ENCODE measurements at places on chromosomes 6 and 20.

DNA sequence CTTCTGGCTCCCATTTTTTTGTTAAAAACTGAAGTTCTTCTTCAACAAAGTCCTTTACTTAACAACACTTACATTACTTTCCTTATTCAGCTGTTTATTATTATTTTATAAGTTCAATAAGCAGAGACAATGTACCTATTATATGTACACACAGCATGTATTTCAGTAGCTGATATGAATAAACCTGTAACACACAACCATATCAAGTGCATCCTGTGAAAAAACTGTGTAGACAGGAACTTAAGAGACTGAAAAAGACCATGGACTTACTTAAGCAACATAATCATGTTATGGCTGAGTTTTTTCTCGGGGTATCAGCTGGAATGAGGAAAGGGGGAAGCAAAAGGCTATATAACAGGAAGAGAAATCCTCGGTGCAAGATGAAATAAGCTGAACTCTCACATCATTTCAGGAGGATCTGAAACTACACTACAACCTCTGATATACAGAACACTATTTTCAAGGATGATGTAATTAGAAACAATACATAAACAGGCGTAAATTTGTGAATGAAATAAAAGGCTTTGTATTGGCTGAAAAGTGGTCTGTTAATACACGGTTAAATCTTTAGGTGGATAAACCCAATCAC lies 70.9 kb downstream of the REV3L start:
- DNase-seq: no peak

DNA sequence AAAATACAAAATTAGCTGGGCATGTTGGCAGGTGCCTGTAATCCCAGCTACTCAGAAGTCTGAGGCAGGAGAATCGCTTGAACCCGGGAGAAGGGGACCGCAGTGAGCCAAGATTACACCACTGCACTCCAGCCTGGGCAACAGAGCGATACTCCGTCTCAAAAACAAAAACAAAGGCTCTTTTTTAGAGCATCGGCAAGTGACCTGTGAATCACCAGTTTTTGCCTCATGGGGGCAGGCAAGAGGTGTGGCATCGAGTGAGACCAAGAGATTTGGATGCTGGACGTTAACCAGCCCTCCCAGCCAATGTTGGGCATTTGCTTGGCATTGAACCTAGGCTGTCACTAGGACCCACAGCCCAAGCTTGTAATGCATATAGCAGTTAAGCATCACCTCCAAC lies 14.6 kb upstream of the CDK5RAP1 start:
- no peak for DNase-seq

DNA sequence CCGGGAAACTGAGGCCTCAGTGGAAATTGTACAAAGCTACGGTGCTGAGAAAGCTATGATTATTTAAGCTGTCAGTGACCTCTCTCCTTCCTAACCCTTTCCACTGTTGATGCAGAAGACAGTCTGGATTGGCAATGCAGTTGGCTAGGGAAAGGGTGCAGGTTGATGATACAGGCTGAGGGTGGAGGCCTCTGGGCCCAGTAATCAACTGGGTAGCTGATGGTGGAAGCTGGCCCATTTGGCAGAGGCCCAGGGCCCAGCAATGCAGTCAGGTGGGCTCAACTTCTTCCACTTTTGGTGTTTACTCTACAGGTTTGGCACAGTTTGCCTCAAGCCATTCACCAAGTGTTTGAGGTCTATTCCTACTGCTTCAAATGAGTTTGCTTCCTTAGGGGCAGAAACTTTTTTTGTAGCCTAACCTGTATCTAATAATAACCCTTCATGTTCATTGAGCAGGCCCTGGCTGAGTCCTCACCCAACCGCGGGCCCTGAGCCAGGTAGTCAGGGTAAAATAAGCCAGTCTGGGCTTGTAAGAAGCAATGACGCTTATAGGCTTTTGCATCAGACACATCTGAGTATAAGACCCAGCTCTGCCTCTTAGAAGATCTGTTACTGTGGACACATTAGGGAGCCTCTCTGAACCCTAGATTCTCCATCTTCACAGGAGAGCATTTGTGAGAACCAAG lies 12.1 kb downstream of the BCL2L1 start:
- no peak for DNase-seq

- no peak for DNase-seq
Measured at GRCh38 chr20:7038029-7038428, 270.5 kb downstream of the BMP2 start.

DNA sequence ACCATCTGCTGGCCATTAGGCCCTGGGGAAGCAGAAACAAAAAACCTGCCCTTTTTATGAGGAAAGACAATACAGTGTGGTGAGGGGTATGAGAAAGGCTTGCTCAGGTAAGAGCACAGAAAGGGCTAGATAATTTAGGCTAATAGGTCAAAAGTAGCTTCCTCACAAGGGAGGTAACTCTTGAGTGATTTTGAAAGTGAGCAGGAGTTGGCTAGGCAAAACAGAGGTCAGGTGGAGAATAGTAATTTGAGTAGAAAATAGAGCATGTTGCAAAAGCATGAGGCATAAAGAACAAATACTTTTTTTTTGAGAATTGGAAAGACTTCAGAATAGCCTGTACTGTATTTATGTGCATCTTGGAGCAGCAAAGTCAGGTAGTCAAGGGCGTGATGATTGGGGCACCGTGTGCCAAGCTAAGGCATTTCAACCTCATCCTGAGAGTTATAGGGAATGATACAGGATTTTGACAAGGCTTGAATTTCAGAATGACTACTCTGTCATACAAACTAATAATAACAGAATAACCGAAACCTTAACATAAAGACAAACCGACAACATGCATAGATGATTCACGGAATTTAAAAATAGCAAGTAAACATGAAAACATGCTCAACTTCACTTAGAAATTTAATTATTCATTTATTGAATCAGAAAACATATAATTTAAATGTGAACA lies 123.0 kb upstream of the ENPP5 start:
- DNase-seq: no peak

DNA sequence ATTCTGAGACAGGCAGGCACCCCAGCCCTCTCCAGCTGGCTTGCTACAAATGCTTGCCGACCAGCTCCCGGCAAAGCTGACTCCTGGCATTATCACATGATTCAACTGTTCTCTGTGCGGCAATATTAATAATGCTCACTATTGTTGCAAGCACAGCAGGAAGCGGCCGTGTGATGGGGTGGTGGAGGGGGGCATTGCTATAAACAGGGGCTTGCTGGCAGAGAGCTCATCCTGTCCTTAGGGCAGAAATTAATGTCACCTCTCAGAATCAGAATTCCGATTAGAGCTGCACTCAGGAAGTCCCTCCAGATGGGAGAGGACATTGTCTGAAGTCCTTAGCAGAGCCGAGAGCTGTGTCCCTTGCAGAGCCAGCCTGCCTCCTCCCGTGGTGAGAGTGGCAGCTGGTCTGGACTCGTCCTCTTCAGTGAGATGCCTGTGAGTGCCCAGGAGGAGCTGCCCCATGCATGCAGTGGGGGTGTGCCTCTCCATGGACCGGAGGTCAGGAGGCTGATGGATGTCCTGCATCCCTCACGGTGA lies 162.5 kb downstream of the CDH4 start:
- DNase-seq: no peak

DNA sequence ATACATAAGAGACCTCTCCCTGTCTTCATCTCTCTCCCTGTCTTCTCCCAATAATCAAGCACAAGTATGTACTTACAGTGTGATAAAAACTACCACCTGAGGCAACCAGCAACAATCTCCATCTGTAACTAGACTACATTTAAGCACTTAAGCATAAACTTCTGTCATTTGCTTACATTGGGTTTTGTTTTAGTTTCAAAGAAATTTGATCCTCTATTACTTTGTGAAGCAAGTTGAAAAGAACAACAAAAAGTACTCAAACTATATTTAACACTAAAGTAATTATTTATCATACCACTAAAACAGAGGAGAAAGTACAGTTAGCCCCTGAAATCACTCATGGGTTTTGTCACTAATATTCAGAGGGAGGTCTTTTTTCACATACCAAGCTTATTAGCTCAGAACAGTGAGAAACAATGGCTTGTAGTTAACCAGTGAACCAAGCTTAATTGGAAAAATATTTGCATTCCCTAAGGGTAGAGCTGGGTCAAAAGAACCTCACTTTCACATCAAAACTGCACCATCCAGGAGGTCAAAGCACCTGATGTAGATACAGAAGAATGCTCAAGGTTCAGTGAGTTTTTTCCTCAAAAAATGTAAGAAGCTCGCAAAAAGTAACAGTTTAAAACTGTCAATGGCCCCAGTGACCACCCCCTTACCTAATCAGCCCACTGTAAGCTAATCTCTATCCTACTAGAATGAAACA lies 34.1 kb downstream of the DCDC2 start:
- DNase-seq: no peak

- no peak for DNase-seq
Measured at GRCh38 chr6:137673603-137674002, 179.4 kb upstream of the OLIG3 start.

GRCh38 chr6:54747955-54748354 lies 98.6 kb upstream of the FAM83B start:
- no peak for DNase-seq

DNA sequence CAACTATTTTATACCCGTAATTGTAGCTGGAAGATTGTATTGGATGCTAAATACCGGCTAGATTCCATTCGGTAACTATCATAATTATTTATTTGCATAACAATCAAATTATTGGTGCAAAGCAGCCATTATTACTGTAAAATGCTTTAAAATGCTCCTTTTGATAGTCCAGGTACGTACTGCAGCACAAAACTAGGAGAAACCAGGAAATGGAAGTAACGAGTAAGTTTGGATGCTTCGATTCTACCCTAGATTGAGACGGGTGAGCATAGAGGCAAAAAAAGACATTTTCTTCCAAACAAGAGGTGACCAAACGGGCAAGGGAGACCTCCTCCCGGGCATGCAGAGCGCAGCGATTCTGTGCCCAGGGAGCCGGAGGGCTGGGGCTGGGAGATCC lies 469 bp upstream of the XRN2 start:
- no peak for DNase-seq

DNA sequence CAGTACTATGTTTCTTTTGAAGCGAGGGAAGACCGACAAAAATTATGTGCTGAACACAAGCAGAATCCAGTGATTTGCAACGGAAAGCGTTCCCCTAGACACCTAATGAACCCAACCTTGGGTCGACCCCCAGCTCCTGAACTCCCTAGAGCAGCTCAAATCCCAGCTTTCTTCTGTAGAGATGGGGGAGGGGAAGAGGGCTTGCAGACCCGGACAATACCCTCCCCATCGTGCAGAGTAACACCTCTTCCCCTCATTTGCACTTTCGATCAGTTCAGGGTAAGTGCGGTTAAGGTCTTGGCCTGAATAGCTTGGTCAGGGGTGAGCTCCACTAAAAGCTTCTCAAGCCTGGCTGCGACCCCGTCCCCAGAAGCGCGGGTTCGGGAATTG lies 404 bp downstream of the CEP162 start:
- no peak for DNase-seq

- DNase-seq: no peak
Measured at GRCh38 chr6:108618623-108619152, 58.0 kb downstream of the FOXO3 start.

DNA sequence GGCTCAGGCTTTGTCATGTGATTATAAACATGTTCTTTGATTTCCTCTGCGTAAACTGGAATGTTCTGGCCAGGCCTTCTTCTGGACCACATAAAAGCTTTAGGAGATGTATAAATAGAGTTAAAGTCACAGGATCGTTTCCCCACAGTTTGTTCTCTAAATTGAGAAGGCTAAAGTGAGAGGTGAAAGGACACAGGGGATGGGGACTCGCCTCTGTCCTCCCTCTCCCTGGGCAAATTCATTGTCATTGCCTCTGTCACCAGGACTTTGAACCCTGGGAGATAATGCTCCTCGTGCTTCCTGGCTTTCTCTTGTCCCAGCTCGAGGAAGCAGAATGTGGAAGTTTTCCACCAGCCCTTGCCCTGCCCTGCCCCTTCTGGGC lies 20.3 kb upstream of the ZFAND3 start:
- DNase-seq: peak; percentile 86

DNA sequence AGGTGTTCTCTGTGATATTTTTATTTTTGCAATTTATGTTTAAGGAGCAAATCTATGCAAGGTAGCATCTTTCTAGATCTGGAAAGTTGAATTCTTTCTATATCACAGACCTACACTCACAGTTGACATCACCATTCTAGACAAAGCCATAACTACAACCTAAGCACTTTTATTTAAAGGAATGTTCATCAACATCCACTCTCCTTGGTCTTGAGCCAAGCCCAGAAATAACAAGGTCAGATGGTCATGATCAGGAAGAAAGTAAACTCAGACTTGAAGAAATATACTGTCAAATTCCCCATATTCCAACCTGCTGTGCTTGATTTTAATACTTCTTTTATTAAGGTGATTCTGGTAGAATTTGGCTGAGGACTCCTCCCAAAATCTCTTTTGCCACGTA lies 32.2 kb downstream of the MMUT start:
- no peak for DNase-seq

DNA sequence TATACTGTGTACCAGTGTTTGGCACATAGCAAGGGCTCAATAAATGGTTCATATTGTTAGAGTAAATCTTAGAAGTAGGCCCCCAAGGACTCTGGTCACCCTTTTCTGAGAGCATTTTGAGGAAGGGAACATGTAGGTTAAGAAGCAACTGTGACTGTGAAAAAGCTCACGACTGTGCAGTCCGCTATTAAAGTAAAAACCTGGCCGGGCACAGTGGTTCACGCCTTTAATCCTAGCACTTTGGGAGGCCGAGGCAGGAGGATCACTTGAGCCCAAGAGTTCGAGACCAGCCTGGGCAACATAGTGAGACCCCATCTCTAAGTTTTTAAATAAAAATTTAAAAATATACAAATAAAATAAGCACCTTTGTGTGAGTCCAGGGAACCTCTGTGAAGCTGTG lies 5.0 kb downstream of the ZDHHC14 start:
- DNase-seq: no peak

DNA sequence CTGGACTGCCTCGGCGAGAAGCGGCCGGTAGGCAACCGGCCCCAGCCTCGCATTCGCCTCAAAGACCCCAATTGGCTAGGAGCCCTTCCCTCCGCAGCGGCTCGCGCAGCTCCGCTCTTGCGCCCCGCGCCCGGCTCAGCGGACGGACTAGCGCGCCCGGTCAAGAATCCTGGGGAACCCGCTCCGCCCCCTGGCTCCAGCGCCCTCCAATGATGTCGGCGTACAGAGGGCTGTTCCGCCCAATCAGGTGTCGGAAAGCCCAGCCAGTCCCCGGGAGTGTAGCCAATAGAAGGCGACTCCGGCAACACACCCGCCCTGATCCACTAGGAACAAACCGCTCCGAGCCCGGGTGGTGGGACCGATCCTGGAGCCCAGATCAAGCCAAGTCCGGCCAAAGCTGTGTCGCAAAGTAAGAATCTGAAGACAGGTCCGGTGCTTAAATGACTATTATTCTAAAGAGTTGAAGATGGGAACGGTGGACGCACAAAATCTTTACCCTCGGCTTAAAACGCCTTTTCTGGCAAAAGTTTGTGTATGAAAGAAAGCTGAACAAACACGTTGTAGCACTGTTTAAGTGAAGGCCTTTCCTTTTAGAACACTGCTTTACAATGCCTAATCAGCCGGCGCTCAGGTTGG lies 132.2 kb downstream of the OGFRL1 start:
- DNase-seq: peak; percentile 98

GRCh38 chr20:38021087-38021772 lies 12.0 kb downstream of the TTI1 start:
- DNase-seq: no peak

All from left lobe of liver (tissue), 2 donors.